ENCODE measurements at places on chromosomes 1 and 21.

- no peak for DNase-seq
These were observed 158.1 kb upstream of the COA6 start for GRCh38 chr1:234214911-234215892.

DNA sequence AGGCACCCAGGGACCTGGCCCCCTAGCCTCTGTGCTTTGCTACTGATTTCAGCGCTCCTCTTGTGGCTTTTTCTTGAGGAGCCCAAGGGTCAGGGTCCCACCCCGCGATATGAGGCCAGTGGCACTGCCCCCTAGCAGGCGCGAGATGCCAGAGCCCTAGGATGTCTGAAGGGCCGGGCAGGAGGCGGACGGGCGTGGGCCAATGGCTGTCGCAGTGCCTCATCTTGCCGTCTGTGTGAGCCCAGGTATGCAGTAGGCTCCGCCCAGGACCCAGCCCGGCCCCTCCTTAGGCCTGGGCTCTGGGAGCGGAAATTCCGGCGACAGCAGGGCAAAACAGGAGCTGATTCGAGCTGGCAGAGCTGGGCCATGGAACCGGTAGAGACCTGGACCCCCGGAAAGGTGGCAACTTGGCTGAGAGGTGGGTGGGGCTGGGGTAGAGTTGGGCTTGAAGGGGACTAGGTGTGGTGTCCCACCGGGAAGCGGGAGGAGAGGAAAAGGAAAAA lies at the start of gene CNKSR1:
TSS of gene CNKSR1 (plus strand) at position 310 of the 503 bp plus-strand sequence. CDS start at position 367, 57 bp downstream.
- DNase-seq = no peak

DNA sequence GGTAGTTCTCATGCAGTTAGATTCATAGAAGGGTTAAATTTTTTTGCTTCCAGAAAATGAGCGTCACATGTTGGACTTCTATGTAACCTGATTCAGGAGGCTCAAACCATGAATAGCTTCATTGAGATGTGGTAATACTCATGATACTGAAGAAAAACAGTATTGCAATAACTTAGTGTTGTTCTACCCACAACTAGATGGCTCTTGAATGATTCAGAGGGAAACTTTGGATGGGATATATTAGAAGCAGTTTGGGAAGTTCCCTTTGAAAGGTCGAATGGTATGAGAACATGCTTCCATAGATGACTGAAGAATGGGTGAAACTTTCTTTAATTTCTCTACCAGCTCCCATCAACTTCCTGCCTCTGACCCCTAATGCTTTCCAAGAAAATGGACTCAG lies 211.7 kb upstream of the PTGFR start:
- no peak for DNase-seq

GRCh38 chr1:94616506-94616905 lies 74.9 kb upstream of the F3 start:
- no peak for DNase-seq

GRCh38 chr1:36909946-36910725 lies 124.2 kb downstream of the GRIK3 start:
- no peak for DNase-seq

- no peak for DNase-seq
These were observed 9.6 kb downstream of the RAB42 start for GRCh38 chr1:28601696-28602095.

DNA sequence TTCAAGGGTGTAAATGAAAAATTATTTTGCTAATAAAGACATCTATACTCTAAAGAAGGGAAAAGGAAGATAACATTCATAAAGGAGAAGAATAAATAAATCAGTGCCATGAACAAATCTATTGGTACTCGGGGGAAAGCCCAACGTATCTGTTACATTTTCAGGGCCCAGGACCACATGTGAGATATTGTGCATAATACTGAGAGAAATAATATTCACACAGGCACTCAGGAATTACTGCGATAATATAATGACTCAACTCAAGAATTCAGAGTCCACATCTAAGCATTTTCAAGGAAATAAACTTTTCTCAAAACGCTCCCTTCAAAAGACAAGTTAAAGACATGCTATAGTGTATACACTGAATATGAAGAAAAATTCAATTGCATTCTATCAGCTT lies 108.8 kb downstream of the SMYD2 start:
- no peak for DNase-seq

DNA sequence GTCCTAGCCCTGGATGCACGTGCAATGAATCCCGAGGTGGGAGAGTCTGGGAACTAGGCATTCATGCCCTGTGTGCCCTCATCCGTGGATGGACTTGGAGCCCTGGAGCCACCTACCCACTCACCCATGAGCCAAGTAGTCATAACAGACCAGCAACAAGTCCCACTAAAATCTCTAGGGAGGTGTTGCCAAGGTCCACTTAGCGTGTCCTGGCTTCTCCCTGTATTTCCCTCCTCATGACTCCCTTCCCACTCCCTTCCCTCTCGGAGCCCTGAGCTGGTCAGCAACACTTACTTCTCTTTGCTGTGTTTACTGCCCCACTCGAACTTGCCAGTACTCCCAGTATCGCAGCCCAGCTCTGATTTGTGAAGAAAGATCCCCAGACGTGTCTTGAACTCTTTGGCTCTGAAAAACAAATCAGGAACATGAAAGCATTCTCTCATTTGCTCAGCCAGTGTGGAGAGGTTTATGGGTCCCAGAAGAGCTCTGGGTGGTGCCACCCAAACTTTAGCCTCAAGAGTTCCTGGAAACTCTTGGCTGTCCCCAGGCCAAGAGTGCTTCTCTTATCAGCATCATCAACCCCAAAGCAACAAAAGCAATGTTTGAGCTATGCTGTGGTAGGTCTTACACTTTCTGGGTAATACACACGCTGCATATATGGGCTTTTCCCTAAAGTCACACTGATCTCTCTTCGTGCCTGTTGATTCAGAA lies 1.1 kb downstream of the RGS16 start:
- DNase-seq = no peak

GRCh38 chr1:206734499-206735142 lies 36.0 kb upstream of the IL19 start:
- peak; percentile 67 for DNase-seq

DNA sequence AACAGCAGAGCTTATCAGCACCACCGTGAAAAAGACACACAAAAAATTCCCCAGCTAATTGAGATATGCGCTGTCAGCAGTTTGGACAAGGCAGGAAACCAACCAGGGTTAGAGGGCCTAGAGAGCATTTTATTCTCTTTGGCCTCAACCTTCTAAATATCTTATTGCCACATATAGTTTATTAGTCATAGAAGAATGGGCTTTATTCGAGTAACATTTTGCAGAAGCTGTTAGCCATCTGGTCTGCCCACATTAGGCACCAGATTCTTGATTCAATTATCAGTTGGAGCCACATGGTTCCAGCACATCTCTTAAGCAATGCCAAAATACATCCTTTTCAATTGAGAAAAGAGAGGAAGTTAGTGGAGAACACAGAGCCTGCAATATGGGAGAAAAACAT lies 109.9 kb upstream of the CXADR start:
- no peak for DNase-seq

DNA sequence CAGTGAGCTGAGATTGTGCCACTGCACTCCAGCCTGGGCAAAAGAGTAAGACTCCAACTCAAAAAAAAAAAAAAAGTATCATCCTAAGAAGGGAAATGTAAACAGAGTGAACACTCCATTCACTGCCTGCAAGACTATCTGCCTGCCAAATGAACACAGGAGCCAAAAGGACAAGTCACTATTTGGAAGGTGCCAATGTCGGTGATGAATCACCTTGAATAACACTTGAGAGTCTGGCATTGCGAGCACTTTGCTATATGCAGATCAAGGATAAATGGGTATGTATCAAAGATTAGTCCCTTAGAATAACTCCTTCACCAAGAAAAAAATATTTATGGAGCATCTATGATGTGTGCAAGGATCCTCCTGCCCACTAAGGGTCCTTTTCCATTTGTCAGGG lies 6.6 kb downstream of the UBR4 start:
- no peak for DNase-seq

- peak; percentile 12 for DNase-seq
These were observed 78.7 kb upstream of the ZNF281 start for GRCh38 chr1:200488375-200489165.

- DNase-seq = peak; percentile 29
These were observed 15.1 kb downstream of the BLACAT1 start for GRCh38 chr1:205440476-205441317.

DNA sequence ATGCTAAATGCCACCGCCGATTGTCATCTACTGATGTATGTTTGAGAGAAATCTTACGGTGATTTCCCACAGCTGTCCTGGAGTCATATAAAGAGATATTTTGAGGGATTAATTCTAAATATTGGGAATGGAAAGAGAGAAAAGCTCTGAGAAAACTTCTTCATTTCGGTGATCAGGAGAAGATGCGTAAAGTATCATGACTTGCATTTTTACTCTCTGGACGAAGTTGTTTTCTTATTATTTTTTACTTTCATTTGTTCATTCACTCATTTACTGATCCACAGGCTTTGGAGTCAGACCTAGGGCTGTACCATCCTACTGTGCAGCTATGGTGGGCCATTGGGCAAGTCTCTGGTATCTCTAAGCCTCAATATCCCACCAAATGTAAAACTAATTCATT lies 58.4 kb upstream of the RUNX1 start:
- DNase-seq = no peak

GRCh38 chr1:239353536-239353935 lies 32.8 kb upstream of the CHRM3 start:
- DNase-seq = no peak

GRCh38 chr21:37623183-37623582 lies 256.6 kb downstream of the DYRK1A start:
- no peak for DNase-seq

DNA sequence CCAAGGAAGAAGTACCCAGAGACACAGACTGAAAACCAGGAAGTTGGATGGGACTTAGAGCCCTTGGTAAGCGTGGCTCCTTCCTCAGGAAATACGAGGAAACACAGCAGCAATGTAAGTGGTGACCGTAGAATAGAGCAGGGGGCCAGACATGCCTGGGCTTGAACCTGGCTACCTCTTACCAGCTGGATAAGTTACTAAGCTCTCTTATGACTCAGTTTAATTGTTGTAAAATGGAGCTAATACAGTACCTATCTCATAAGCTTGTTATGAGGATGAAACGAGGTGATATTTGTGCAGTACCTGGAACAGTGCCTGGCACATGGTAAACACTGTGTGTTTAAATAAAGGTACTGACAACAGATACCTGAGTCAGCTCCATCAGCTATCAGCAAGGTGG lies 19.2 kb downstream of the EBNA1BP2 start:
- DNase-seq = no peak

DNA sequence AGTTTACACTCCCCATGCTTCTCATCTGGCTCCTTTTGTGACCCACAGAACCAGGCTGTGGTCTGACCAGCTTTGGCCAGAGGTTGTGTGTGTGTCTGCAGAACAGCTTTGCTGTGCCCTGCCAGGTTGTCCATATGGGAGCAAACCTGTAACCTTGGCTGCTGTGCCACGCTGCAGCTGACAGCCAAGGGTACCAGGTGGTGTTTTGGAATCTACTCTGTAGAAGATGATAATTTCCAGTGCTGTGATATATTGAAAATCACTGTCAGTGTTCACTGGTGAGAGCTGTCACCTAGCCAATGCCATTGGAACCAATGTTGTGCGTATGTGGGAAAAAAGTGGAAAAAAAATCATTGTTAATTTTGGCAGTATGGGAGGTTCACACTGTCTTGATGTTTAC lies 18.2 kb downstream of the CENPF start:
- no peak for DNase-seq

- DNase-seq = no peak
These were observed 343.8 kb downstream of the USP25 start for GRCh38 chr21:16073586-16073985.

GRCh38 chr1:4510276-4510691 lies 144.1 kb upstream of the AJAP1 start:
- DNase-seq = no peak

DNA sequence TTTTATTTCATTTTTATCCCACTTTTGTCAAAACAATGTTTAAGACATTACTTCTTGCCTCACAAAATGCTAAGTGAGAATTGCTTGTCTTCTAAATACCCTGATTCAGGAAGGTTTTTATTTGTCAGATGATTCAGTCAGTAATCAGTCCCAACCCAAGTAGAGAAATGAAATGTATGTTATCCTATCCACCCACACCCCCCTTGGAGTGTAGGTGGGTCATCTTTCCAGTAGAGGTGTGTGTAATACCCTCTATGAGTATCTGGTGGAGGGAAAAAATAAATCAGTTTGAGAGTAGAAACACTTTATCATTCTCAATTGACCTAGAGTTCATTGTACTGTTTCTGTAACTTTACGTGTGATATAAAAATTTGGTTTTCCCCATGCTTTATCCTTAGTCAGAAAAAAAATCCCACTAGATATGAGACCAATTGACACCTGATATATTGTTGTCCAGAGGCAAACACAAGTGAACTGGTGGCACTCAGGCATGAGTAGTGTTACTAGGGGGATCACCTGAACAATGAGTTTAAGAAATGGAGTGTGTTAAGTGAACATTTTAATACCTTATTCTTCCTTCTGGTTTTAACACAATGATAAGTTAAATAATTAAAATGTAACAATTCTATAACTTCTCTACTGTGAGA lies 153.8 kb upstream of the C1orf105 start:
- DNase-seq = no peak

DNA sequence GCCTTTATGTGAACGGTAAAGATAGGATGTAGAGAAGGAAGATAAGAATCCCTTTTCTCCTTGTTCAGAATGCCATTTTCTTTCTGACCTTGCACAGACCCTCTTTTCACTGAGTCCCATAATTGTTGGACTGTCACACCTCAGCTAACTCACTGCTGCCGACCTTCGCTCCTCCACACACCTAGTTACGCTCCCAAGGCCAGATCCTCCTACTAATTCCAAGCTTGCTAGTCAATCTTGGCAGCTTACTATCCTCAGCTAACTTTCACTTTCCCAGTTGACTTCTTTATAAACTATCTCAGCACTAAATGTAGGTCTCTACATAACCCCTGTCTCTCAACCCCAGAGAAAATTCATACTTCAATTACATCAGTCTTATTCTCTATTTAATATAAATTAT lies 471.8 kb upstream of the PRMT6 start:
- no peak for DNase-seq

GRCh38 chr1:12464045-12464461 lies 154.0 kb downstream of the DHRS3 start:
- DNase-seq = no peak

DNA sequence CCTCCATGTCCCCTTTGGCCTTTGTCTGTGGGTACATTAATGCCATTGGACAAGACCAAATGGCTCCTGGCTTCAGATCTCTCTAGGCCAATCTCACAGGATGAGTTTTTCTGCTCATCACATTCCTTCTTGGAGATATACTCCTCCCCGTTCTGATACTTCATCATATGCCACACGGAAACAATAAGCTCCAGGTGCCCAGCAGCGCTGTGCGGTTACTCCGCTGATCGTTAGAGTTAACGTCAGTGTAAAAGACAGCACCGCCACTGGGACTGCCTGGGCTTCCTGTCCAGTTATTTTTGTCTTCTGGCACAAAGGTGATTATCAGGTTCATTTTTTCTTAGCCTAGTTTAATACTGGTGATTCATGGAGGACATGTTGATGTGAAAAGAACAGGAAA lies 22.5 kb downstream of the CACHD1 start:
- DNase-seq = no peak

- no peak for DNase-seq
These were observed 623.2 kb upstream of the PKN2 start for GRCh38 chr1:88060750-88061491.

GRCh38 chr21:34302521-34302920 lies 61.3 kb upstream of the KCNE2 start:
- no peak for DNase-seq

- DNase-seq = no peak
These were observed 16.3 kb downstream of the LYPLAL1 start for GRCh38 chr1:219189952-219190351.

Measured in stimulated activated CD4-positive, alpha-beta T cell treated with anti-CD3 and anti-CD28 coated beads, TNF-alpha, amount 100 ng/mL, for 1 hour (primary cell).